ENCODE measurements at places on chromosomes 5 and 9.

GRCh38 chr5:158747816-158748432 lies 351.8 kb downstream of the EBF1 start:
- DNase-seq = no peak

DNA sequence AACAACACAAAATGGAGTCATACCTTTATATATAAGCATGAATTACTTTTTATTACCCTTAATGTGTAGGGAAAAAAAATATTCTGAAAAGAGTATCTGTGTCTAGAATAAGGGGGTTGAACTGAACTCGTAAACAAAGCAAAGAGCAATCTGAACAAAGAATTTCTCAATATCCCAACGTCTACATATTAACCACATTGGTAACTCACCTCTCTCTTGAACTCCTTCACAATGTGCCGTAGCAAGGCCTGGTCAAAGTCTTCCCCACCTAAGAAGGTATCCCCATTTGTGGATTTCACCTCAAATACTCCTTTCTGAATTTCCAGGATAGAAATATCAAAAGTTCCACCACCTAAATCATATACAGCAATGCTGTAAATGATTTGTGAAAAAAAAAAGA lies 8.4 kb downstream of the HSPA9 start:
- no peak for DNase-seq

- DNase-seq = no peak
These were observed 989.8 kb downstream of the TLE1 start for GRCh38 chr9:80699511-80699998.

GRCh38 chr9:129677456-129677855 lies 12.0 kb downstream of the PRRX2 start:
- no peak for DNase-seq

- no peak for DNase-seq
These were observed 152.9 kb upstream of the SLC28A3 start for GRCh38 chr9:84493284-84493947.

GRCh38 chr5:27269766-27270165 lies 231.4 kb upstream of the CDH9 start:
- no peak for DNase-seq

- DNase-seq = no peak
These were observed 168.3 kb downstream of the LPAR1 start for GRCh38 chr9:110869931-110870330.

DNA sequence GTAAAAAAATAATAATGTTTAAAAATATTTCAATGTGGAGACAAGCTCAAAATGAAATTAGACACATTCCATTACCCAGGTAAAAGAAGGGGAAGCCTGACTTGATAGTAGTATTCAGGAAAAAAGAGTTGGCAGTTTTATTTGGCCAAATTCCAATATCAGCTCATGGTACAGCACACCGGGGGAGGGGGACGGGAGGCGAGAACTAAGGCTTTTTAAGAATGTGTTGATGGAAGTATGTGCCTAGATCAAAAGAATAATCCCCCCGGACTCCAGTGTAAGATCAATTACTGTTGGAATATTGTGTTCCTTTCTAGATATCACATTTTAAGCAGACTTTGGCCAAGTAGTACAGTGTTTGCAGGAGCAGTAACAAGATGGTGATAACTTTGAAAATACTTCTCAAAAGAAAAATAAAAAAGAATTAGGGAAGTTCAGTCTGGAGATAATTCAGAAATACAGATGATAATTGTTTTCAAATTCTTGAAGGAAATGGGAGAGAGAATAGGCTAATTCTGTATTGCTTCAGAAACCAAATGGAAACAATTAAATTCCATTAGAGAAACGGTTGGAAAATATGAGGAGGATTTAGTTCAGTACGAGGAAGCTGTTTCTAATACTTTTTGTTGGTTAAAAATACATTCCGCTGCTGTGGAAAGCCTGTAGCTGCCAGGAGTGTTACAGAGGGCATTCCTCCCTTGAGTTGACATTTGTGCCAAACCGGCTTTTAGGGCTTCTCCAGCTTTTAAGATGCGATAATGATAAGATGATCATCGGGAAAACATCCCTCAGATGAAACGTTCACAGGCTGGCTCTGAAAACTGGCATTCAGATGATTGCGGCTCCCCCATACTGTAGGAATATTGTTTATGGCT lies 98.1 kb upstream of the ERBIN start:
- no peak for DNase-seq

DNA sequence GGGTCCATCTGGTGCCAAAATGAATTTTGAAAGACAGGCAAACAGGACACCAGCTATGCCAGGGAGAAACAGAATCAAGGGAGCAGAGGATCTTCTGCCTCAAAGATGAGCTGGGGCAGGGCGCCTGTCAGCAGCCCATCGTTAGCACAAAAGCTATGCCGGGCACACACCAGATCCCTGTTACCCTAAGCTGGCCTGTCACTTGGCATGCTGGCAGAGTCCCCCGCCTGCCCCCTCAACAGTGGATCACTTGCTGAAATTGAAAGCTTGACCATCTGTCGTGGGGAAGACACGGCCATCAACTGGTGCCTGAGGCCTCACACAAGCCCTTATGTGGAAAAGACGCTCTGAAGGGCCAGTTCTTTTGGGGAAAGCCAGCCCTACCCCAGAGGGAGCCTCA lies 256.4 kb downstream of the EBF1 start:
- no peak for DNase-seq

- no peak for DNase-seq
These were observed 117.7 kb downstream of the HOMER1 start for GRCh38 chr5:79396265-79396664.

DNA sequence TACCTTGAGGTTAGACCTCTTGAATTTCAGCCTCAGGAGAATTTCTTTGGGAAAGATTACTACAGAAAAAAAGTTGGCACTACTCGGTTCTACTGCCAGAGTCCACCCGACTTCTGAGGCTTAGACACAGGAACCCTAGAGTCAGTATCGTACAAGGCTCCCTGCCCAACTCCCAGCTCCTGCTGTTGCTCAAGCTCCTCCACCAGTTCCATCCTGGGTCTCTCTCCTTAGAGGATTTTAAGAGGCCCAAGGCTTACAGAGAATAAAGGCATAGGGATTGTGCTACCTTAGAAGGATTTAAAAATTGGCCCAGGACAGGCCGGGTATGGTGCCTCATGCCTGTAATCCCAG lies 29.0 kb upstream of the SSBP2 start:
- DNase-seq = no peak

DNA sequence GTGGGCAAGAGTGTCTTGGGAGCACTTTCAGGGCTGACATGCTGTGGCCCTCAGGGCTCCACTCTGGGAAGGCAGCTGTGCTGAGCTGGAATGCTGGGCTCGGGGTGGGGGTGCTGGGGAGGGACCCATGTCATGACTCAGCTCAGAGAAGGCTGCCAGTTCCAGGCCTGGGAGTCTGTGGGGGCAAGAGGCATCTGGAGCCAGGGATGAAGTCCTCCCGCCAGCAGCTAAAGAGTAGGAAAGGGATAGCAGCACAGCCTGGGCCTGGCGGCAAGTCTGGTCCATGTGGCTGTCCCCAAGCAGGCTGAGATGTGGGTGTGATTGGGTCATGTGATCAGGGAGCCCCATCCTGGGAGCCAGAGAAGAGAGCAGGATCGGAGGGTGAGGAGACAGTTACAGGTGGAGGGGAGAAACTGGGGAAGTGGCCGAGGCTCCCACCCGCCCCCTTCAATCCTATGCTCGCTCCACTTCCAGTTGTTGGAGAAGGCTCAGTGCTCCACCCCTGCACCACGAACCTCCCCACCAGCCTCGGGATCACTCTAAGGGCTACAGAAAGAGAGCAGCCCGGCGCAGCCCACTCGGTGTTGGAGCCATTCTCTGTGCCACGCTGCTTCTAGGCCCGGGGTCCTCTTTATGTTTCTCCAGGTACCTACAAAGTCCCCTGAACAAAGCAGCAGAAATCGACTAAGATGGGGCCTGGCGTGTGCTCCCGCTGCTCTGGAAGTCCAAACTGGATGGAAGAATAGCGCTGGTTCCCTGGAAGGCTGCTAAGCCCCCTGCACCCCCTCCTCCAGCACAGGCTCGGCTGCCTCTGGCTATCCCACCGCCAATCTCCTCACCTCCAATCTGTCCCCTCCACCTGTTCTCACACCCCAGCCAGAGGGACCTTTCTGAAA lies 12.0 kb downstream of the PDGFRB start:
- DNase-seq = no peak

GRCh38 chr9:87564791-87565241 lies 67.1 kb downstream of the DAPK1 start:
- DNase-seq = no peak

DNA sequence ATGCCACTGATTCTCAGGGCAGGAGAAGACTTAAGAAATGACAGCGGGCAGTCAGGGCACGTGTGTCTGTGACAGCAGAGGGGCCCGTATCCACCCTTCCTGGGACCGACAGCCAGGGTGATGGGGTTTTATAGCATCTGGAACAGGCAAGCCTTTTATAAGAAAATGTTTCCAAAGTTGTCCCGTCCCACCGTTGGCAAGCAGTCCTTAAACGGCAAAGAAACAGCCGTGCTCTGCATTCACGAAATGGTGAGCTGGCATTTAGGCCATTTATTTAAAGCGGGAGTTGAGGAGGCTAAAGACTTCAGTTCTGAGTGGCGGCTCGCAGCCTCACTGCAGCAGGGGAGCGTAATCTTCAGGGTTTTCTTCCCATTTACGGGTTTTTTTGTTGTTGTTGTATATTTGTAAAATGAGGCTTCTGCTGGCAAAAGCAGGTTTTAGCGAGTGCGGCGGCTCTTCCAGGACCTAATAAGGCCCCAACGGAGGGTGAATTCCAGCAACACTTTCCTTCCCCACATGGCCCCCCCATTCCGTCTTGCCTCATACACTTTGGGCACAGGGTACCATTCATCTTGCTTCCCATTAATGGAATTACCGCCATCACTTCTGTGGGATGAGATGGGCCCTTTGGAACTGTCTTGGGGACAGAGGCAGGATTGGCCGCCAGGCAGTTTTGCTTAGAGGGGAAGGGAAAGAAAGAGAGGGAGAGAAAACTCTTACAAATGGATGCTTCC lies 15.8 kb downstream of the NEK6 start:
- DNase-seq = no peak

DNA sequence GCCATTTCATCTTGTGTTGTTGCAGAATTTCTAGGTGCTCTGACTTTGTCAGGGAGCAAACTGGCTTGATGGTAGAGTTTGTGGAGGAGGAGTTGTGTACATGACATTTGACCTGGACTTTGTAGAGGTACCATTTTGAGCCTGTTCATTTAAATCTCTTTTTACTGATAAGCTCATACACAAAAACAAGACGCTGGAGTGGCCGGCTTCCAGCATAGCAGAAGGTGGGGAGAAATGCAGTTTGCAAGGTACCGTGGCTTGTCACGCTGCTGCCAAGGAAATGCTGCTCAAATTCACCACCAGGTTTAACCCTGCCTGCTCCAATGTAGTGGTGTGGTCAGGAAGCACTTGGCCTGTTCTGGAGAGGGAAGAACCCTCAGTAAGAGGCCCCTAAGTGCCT lies 18.9 kb upstream of the IQGAP2 start:
- no peak for DNase-seq

DNA sequence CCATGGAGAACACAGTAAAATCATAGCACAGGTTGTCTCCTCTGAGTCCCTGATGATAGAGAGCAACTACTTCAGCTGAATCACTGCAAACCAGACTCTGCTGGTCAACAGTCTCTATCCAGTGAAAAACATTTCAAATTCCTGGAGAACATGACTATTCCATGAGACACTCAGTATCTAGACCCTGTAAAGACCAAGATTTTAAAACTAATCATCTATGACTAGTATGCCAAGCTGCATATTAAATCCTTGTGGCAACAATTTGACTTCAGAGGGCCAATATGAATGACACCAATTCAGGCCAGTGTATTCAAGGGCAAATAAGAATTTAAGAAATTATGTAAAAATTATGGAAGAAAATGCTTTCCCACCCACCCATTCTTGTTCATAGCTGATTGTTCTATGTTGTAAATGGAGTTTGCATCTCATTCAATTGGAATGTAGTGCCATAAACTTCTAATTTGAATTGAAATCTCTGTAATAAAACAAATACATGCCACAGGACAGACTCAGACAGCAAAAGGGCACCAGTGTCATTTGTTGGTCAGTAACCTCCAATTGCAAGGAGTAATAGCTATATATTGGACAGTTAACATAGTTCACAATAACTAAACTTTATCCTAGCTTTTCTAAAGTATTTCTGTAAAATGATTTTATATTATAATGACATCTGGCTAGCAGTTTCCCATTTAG lies 80.1 kb upstream of the LPAR1 start:
- no peak for DNase-seq

Data from activated CD8-positive, alpha-beta memory T cell treated with anti-CD3 and anti-CD28 coated beads for 4 hours (primary cell).